Activated T-helper 1 cell treated with anti-CD3 and anti-CD28 coated beads, Interleukin-12 subunit alpha, Interleukin-12 subunit beta, Interleukin-2, Interleukin-4 antibody, amounts not matched to agents 30 ng/mL and 10 ng/mL and 1 ng/mL, durations not matched to agents 14 hours and 24 hours and 36 hours (primary cell): ENCODE measurements at places on chromosomes 12 and 14.

GRCh38 chr12:19539836-19540235, 100.5 kb downstream of the AEBP2 start:
- no peak for DNase-seq
- no peak overlapping the region for H3K27ac ChIP-seq
- H3K4me1 ChIP-seq, result peaks cover 9% of the 10 kb centered on the region
- H3K36me3 ChIP-seq, result peaks cover 10% of the 10 kb centered on the region
- no peaks in the 10 kb centered on the region for H3K27me3 ChIP-seq

GRCh38 chr12:113945174-113946173, 20.7 kb downstream of the RBM19 start:
- H3K4me3 ChIP-seq, result no peak overlapping the region
- no peaks in the 10 kb centered on the region for H3K4me1 ChIP-seq
- H3K27ac ChIP-seq, result no peak overlapping the region
- peaks cover 57% of the 10 kb centered on the region for H3K36me3 ChIP-seq
- DNase-seq, result no peak

DNA sequence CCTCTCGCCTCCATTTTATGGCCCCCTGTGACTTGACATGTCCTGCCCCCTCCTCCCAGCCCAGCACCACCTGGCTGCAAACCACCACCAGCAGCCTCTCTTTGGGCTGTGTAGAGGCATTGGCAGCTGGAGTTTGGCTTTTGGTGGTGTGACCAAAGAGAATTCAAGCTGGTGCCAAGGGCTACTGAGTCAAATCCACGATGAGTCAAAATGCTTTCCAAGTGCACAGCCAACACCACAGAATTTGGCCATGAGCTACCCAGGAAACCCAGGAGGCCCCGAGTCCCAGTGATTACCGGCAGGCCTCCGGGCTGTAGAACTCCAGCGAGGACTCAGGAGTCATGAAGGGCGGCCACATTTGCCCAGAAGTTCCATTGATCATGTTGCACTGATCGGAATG, 53.8 kb downstream of the SCARB1 start:
- DNase-seq, result no peak
- no peaks in the 10 kb centered on the region for H3K27me3 ChIP-seq
- H3K4me3 ChIP-seq, result no peak overlapping the region
- no peak overlapping the region for H3K27ac ChIP-seq

DNA sequence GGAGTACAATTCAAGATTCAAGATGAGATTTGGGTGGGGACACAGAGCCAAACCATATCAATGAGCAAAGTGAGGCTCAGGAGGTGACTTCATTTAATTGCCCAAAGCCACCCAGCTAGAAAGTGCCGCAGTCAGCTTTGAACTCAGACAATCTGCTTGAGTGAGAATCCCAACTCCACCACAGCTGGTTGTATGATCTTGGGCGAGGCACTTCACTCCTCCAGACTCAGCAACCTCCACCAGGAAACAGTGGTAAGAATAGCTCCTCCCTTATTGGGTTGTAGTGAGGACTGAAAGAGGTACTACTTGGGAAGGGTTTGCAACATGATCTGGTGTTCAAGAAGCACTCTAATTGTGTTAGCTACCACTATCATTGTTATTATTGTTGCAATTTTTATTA, 129.2 kb upstream of the RFLNA start:
- no peak overlapping the region for H3K27ac ChIP-seq
- H3K36me3 ChIP-seq, result no peaks in the 10 kb centered on the region
- H3K4me3 ChIP-seq, result no peak overlapping the region
- no peaks in the 10 kb centered on the region for H3K27me3 ChIP-seq

GRCh38 chr12:45666816-45667215, 62.7 kb upstream of the ARID2 start:
- peaks cover 51% of the 10 kb centered on the region for H3K4me1 ChIP-seq
- H3K27me3 ChIP-seq, result no peaks in the 10 kb centered on the region
- H3K4me3 ChIP-seq, result no peak overlapping the region
- H3K27ac ChIP-seq, result no peak overlapping the region
- no peak for DNase-seq

DNA sequence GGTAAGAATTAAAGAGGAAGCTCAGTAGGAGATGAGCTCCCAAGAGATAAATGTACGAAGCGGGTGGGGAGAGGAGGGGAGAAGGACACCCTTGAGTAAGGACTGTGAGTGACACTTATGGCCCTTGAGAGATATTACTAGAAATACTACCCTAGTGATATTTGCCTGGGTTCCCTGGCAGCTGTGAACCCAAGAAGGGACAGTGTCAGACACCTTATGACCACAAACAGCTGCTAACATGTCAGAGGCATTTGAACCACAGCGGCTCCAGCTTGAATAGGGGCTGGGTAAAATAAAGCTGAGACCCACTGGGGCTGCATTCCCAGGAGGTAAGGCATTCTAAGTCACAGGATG, 19.6 kb upstream of the SLC6A12 start:
- H3K36me3 ChIP-seq, result no peaks in the 10 kb centered on the region
- no peak overlapping the region for H3K27ac ChIP-seq
- no peaks in the 10 kb centered on the region for H3K4me1 ChIP-seq
- no peaks in the 10 kb centered on the region for H3K27me3 ChIP-seq
- no peak for DNase-seq
- no peak overlapping the region for H3K4me3 ChIP-seq

GRCh38 chr14:32606301-32606700, 277.2 kb downstream of the AKAP6 start:
- no peaks in the 10 kb centered on the region for H3K4me1 ChIP-seq
- no peak overlapping the region for H3K4me3 ChIP-seq
- H3K27me3 ChIP-seq, result peaks cover 3% of the 10 kb centered on the region
- H3K36me3 ChIP-seq, result no peaks in the 10 kb centered on the region
- DNase-seq, result no peak
- no peak overlapping the region for H3K27ac ChIP-seq

GRCh38 chr12:91483471-91483985, 300.9 kb upstream of the DCN start:
- DNase-seq, result no peak
- H3K4me3 ChIP-seq, result no peak overlapping the region
- no peaks in the 10 kb centered on the region for H3K27me3 ChIP-seq
- no peak overlapping the region for H3K27ac ChIP-seq

GRCh38 chr12:22262309-22262708, 72.2 kb downstream of the ST8SIA1 start:
- H3K27ac ChIP-seq, result no peak overlapping the region
- H3K4me3 ChIP-seq, result no peak overlapping the region
- DNase-seq, result no peak

- DNase-seq, result no peak
- H3K27ac ChIP-seq, result no peak overlapping the region
- no peaks in the 10 kb centered on the region for H3K36me3 ChIP-seq
- no peaks in the 10 kb centered on the region for H3K27me3 ChIP-seq
- H3K4me3 ChIP-seq, result no peak overlapping the region
Observed at GRCh38 chr14:75967866-75968265, 13.9 kb downstream of the TGFB3 start.

DNA sequence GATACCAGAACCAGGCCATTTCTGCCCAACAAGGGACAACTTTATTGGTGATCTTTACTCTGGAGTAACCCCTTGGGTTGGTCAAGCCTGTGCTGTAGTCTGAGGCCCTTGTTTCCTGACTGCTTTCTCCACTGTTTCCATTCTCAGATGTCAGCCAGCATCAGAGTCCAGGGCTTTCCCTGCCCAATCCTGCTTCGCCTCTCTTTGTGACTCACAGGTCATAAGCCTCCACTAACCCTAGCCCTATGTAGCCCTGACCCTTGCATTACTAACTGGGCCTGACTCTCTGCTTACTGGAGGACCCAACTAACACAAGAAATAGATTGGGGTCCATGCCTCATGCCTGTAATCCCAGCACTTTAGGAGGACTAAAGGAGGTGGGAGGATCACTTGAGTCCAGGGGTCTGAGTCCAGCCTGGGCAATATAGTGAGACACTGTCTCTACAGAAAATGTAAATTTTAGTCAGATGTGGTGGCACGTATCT, 8.6 kb upstream of the SNRNP35 start:
- H3K4me1 ChIP-seq, result peaks cover 20% of the 10 kb centered on the region
- peak overlapping the region; percentile 7 for H3K4me3 ChIP-seq
- H3K27ac ChIP-seq, result peak overlapping the region; percentile 77
- no peaks in the 10 kb centered on the region for H3K27me3 ChIP-seq

GRCh38 chr14:64200170-64200569, 94.0 kb downstream of the ESR2 start:
- peaks cover 17% of the 10 kb centered on the region for H3K36me3 ChIP-seq
- no peak overlapping the region for H3K4me3 ChIP-seq
- DNase-seq, result no peak
- no peaks in the 10 kb centered on the region for H3K27me3 ChIP-seq

DNA sequence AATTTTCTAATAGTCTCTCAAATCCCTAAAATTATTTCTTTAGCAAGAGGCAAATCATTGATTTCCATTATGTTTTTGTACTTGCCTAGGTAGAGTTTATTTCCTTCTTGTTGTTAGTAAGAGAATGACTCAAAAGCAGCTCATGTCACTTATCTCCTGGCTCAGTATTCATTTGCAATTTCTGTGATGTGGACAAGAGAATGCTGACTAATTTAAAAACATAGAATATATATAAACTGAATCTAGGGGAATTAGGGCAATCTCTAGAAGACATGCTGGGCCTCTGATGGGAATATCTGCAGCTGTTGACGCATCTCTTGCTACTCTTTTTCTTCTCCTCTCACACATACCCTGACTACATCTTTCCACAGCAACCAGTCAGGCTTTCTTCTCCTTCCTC, 130.8 kb upstream of the PRKD1 start:
- H3K36me3 ChIP-seq, result no peaks in the 10 kb centered on the region
- DNase-seq, result no peak
- no peak overlapping the region for H3K27ac ChIP-seq
- H3K4me3 ChIP-seq, result no peak overlapping the region

GRCh38 chr12:115370207-115370606, 686.2 kb upstream of the TBX3 start:
- H3K4me3 ChIP-seq, result no peak overlapping the region
- H3K36me3 ChIP-seq, result no peaks in the 10 kb centered on the region
- no peak for DNase-seq

GRCh38 chr12:53102883-53103807, at the start of gene SOAT2:
SOAT2 (plus strand) TSS chr12:53103486; CDS start chr12:53103578, 92 bp downstream.
- no peak for DNase-seq
- peaks cover 12% of the 10 kb centered on the region for H3K27me3 ChIP-seq
- no peaks in the 10 kb centered on the region for H3K36me3 ChIP-seq
- peaks cover 27% of the 10 kb centered on the region for H3K4me1 ChIP-seq

DNA sequence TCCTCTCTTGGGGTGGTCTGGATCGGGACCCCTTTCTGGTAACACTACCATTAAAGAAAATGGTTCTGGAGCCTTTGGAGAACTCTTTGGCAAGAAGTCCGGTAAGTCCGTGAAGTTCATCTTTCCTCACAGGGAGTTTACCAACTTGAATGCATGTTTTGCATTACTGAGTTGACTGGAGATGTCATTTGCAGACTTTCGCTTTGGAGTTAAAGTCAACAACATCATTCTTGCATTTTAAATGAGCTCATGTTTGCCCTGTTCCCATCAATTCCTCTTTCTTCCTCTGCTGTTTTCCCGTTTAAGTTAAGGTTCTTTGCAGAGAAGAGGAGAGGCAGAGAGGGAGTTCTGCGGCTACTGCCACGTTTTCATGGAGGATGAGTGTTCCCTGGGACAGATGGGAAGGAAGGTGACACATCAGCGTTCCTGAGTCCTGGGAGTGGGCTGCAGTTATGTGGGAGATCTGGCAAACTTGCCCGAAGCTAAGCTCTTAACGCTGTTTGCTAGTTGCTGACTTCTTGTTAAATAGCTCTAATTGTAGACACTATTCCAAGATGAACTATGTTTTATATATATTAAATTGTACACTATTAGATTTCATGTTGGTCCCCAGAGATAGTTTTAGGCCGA, 18.8 kb upstream of the PRICKLE1 start:
- no peak overlapping the region for H3K4me3 ChIP-seq
- no peak overlapping the region for H3K27ac ChIP-seq
- peaks cover 5% of the 10 kb centered on the region for H3K27me3 ChIP-seq
- no peak for DNase-seq
- no peaks in the 10 kb centered on the region for H3K36me3 ChIP-seq

DNA sequence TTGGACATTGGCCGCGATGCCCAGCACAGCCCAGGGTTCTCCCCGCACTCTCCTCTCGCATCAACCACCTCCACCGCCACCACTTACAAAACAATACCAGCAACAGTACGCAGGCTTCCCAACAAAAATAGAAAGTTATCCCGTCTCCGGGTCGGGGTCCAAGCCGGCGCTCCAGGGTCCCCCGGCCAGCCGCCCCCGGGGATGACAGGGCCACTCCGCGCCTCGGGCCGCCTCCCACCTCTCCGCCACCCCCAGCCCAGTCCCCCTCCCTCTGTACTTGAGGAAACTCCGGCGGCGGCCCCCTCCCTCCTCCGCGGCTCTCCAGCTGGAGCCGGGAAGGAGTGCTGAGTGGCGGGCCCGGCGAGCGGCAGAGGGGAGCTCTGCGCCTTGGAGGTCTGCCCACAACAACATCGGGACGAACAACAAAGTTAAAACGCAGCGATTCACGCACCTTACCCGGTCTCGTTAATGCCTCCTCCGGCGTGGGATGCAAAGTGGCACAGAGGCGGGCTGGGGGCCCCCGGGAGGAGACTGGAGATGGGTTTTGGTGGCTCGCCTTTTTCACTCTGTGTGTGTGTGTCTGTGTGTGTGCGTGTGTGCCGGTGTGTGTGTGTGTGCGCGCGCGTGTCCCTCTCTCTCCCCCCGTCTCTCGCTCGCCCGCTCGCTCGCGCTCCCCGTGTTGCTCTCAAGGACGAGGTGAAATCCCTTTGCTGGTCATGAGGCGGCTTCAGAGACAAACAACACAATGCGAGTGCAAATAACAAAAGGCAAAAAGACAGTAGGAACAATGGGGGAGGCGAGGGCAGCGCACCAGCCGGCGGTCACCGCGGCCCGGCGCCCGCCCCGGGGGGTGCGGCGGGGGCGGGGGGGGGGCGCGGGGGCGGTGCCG, 386.8 kb downstream of the BCAT1 start:
- DNase-seq, result no peak
- peaks cover 64% of the 10 kb centered on the region for H3K27me3 ChIP-seq
- H3K36me3 ChIP-seq, result peaks cover 4% of the 10 kb centered on the region
- H3K27ac ChIP-seq, result peak overlapping the region; percentile 56
- peaks cover 22% of the 10 kb centered on the region for H3K4me1 ChIP-seq
- peak overlapping the region; percentile 82 for H3K4me3 ChIP-seq

DNA sequence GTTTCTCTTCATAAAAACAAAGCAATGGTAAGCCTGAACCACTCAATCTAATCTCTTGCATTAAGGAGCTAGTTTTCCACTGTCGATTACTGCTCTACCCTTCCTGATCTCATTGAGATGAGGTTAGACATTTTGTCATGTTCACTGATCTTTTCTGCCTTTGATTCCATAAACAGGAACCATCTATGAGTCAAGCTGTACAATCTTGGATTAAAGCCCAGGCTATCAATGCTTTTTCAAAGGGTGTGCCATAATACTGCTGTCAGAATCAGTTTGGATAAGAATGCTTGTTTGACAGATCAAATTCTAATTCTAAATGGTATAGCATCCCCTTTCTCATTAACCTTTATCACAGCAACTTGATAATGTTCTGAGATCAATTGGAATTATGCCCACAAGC, 16.1 kb downstream of the GRIP1 start:
- DNase-seq, result no peak
- H3K27me3 ChIP-seq, result peaks cover 9% of the 10 kb centered on the region
- H3K4me3 ChIP-seq, result no peak overlapping the region
- H3K4me1 ChIP-seq, result no peaks in the 10 kb centered on the region

- no peak for DNase-seq
- no peak overlapping the region for H3K27ac ChIP-seq
- H3K4me1 ChIP-seq, result no peaks in the 10 kb centered on the region
- no peak overlapping the region for H3K4me3 ChIP-seq
- H3K36me3 ChIP-seq, result no peaks in the 10 kb centered on the region
Observed at GRCh38 chr14:56085471-56085870, 32.7 kb upstream of the PELI2 start.
